ENCODE measurements at places on chromosomes 16 and 17. TPM values are rescaled to one million over a fixed set of nuclear protein-coding genes. Genes with fewer than 3 reads are reported as not detected.

GRCh38 chr16:68488554-68488953, 40.2 kb upstream of the SMPD3 start:
- no peak for DNase-seq

DNA sequence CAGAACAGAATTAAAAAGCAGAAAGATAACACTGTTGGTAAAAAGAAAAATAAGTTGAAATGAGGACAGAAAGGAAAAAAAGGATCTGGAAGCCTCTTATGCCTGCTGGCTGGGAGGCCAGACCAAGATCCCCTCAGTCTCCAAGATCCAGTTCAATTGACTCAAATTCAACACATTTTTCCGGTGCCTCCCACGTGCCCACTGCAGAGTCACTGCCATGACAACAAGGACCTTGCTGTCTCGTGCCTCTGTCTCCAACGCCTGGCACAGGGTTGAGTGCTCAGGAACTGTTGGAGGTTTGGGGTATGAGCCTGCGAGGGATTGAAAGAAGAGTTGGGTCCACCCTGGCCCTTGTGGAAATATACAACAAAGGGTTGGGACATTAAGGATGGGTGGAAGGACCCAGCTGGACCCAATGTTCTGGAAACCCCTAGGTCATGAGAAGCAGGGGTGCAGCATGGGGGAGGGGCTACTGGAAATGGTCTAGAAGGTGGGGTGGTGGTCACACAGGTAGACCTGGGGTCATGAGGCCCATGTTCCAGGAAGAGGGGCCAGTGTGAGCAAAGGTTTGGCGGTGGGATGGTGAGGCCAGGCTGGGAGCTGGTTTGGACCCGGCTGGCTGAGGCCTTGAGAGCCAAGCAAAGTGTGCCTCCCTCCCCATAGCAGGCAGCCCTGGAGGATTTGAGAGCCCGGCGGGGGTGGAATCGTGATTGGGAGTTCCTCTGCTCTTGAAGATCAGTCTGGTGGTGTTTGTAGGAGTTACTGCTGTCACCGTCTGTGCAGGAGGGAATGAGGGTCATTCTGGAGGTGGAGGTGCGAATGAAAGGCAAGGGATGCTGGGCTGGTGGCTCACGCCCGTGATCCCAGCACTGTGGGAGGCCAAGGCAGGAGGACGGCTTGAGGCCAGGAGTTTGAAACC, 1.3 kb downstream of the IL34 start:
- DNase-seq, result no peak

Gene FOXL1
- total RNA-seq, result 5.0 TPM

Gene ZNF287
- 6.6 TPM for total RNA-seq

Gene KCNAB3
- total RNA-seq, result 0.29 TPM
